ENCODE measurements at places on chromosomes 11 and 22. TPM values are rescaled to one million over a fixed set of nuclear protein-coding genes. Genes with fewer than 3 reads are reported as not detected.

The SYTL2 gene
- total RNA-seq = 13.7 TPM

The GPR83 gene
- not detected for total RNA-seq

The SCGB1C1 gene
- not detected for total RNA-seq

The TRIM29 gene
- total RNA-seq = 5.9 TPM

The SRPRA gene
- 85.7 TPM for total RNA-seq

The CALCB gene
- 0.08 TPM for total RNA-seq

The KLHL35 gene
- 0.30 TPM for total RNA-seq

The GLYATL2 gene
- total RNA-seq = not detected

The SHISAL1 gene
- total RNA-seq = 2.3 TPM

The GTSE1 gene
- 0.23 TPM for total RNA-seq

The MEI1 gene
- 1.0 TPM for total RNA-seq

The PAMR1 gene
- 7.0 TPM for total RNA-seq

DNA sequence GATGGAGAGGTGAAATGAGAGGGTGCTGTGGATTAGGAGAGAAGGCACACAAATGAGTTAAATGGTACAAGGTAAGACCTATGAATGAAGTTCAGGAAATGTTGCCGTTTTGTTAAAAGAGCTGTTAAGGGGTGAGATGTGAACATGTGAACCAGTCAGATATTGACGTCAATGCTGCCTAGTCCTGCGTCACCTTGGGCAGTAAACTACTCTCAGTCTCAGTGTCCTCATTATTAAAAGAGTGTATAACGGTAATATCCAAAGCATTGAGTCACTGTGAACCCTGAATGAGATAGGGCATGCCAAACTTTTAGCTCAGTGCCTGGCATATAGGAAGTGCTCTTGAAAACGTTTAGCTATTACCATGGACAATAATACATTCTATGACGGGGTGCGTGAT is 32.4 kb upstream of the SORL1-AS1 start:
- no peaks in the 10 kb centered on the region for H3K27me3 ChIP-seq
- no peak overlapping the region for H3K27ac ChIP-seq
- H3K4me1 ChIP-seq = peaks cover 4% of the 10 kb centered on the region

GRCh38 chr22:36252754-36253522 is at the start of gene APOL1:
Gene APOL1 (plus strand): TSS chr22:36253133. CDS start chr22:36254956, 1,823 bp downstream.
- peak within 1 kb of the TSS; percentile 52 for H3K4me3 ChIP-seq
- no peaks in the 10 kb centered on the region for H3K36me3 ChIP-seq
- H3K27ac ChIP-seq = peak within 1 kb of the TSS; percentile 58
- H3K27me3 ChIP-seq = no peaks in the 10 kb centered on the region
- DNase-seq = peak; percentile 54
- peaks cover 11% of the 10 kb centered on the region for H3K4me1 ChIP-seq

- peaks cover 27% of the 10 kb centered on the region for H3K4me1 ChIP-seq
- no peaks in the 10 kb centered on the region for H3K27me3 ChIP-seq
- peak; percentile 38 for DNase-seq
- no peak overlapping the region for H3K4me3 ChIP-seq
- H3K36me3 ChIP-seq = no peaks in the 10 kb centered on the region
Measured at GRCh38 chr22:30205281-30206115, 41.1 kb downstream of the LIF start.

GRCh38 chr22:50088096-50088495 is 1.7 kb upstream of the MOV10L1 start:
- no peak overlapping the region for H3K27ac ChIP-seq
- no peaks in the 10 kb centered on the region for H3K27me3 ChIP-seq
- no peaks in the 10 kb centered on the region for H3K36me3 ChIP-seq
- H3K4me3 ChIP-seq = no peak overlapping the region
- H3K4me1 ChIP-seq = peaks cover 3% of the 10 kb centered on the region

DNA sequence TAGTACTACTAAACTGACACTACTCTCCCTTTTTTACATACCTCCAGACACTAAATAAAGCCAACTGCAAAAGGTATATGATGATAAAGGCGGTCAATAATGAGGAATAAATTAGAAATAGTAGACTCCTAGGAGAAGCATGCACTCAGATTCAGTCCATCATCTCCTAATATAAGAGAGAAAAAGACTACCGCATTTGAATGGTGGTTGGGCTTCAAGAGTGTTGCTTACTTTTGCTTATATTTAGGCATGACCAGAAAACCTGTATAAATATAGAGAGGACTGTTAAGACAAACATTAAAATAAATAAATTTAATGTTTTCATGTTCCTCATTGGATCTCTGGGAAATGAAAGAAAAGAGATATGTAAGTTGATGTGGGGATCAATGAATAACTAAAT is 1137.0 kb downstream of the FAM181B start:
- H3K27me3 ChIP-seq = no peaks in the 10 kb centered on the region
- H3K4me1 ChIP-seq = no peaks in the 10 kb centered on the region
- H3K4me3 ChIP-seq = no peak overlapping the region
- no peak overlapping the region for H3K27ac ChIP-seq
- no peak for DNase-seq

GRCh38 chr22:28146401-28147314 is 227.6 kb upstream of the PITPNB start:
- H3K27ac ChIP-seq = no peak overlapping the region
- H3K27me3 ChIP-seq = no peaks in the 10 kb centered on the region
- H3K4me3 ChIP-seq = no peak overlapping the region
- DNase-seq = no peak

DNA sequence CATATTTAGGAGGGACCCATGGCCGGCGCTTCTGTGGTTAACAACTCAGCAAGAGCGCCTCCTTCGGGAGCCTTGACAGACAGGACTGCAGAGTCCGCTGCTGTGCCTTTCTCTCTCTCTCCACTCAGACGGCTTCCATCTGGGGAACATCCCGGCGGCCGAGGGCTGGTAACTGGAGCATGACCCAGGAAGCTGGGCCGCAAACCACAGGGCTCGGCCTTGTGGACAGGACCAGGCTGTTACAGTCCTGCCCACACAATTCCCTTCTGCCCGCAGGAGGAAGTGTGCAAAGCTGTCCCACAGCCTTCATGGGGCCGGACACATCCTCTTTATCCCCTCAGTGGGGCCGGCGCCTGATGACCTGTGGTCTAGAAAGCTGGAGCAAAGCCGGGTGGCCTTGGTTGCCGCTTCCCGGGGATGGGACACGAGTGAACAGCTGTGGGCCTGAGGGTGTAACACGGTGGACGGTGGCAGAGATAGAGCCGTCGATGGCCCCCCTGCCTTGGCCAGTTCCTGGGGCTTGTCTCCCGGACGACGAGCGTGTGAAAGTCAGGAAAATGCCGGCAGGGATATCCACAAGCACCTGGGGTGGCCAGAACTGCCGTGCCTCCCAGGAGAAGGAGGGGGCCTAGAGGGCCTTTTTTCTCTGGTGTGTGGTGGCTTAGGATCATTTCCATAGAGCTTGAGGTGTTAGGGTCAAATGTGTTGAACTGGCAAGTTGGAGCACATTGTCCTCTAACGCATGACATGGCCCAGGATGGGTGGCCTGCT is 50.1 kb downstream of the FBLN1 start:
- H3K36me3 ChIP-seq = no peaks in the 10 kb centered on the region
- DNase-seq = peak; percentile 86
- H3K4me1 ChIP-seq = peaks cover 44% of the 10 kb centered on the region
- no peak overlapping the region for H3K4me3 ChIP-seq
- no peaks in the 10 kb centered on the region for H3K27me3 ChIP-seq

GRCh38 chr11:122093731-122094275 is 22.2 kb downstream of the BLID start:
- H3K36me3 ChIP-seq = no peaks in the 10 kb centered on the region
- H3K27ac ChIP-seq = no peak overlapping the region
- H3K27me3 ChIP-seq = no peaks in the 10 kb centered on the region

- no peaks in the 10 kb centered on the region for H3K4me1 ChIP-seq
- no peak overlapping the region for H3K27ac ChIP-seq
- no peaks in the 10 kb centered on the region for H3K36me3 ChIP-seq
- no peak overlapping the region for H3K4me3 ChIP-seq
Measured at GRCh38 chr11:17561526-17561925, 14.5 kb downstream of the OTOG start.

DNA sequence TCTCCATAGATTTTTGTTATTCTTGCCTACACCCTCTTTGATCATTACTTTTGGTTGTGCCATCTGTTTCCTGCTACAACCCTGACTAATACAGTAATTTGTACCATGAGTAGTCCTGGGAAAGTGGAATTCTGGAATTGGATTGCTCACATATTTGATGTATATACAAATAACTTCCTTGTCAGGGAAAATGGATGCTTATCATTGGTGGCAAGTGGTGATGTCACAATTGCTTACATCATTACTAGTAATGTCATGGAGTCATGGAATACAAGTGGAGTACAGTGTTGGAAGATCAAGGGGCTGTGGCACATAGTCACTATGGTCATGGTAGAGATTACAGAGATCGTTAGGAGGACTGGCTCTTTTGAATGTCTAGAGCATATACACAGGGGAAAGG is 24.4 kb downstream of the AASDHPPT start:
- DNase-seq = no peak
- H3K4me1 ChIP-seq = no peaks in the 10 kb centered on the region

- H3K36me3 ChIP-seq = no peaks in the 10 kb centered on the region
- peaks cover 4% of the 10 kb centered on the region for H3K4me1 ChIP-seq
- H3K27me3 ChIP-seq = no peaks in the 10 kb centered on the region
- H3K27ac ChIP-seq = no peak overlapping the region
- H3K4me3 ChIP-seq = no peak overlapping the region
Measured at GRCh38 chr22:17086788-17087497, 2.1 kb downstream of the IL17RA start.

DNA sequence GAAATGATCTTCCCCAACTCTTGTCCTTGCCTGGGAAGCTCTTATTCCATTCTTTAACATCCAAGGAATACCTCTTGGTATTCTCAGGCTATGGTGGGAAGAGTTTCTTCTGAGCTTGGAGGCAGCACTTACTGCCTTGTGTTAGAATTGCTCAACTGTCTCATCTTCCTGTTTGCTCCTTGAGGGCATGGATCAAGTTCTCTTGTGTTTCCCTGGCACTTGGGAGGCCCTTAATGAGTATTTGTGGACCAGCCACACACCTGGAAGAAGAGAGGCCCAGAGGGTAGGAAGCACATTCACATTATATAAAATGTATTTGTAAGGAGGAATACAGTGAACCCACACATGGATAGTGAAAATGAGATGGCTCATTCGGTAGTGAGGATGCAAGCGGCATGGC is 3.4 kb upstream of the SORL1-AS1 start:
- H3K27ac ChIP-seq = no peak overlapping the region
- no peaks in the 10 kb centered on the region for H3K36me3 ChIP-seq
- no peak for DNase-seq
- H3K4me1 ChIP-seq = peaks cover 3% of the 10 kb centered on the region
- H3K4me3 ChIP-seq = no peak overlapping the region

DNA sequence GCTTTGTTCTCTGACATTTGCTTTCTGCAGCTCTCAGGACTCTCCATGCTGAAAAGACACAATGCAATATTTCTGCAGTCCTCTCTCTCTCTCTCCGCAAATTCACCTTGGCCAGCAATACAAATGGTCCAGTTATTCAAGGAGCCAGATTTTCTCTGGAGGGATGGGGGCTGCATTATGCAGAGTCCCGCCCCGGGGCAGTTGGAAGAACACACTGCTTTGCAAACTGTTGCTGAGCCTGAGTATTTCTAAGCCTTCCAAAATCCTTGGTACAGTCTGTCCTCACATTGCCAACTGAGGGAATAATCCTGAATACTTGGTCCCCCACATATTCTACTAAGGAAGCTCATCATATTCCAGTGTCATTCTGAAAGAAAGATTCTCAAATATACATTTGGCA is 94.3 kb upstream of the ZC3H12C start:
- DNase-seq = no peak
- no peaks in the 10 kb centered on the region for H3K4me1 ChIP-seq
- H3K4me3 ChIP-seq = no peak overlapping the region

- peaks cover 9% of the 10 kb centered on the region for H3K4me1 ChIP-seq
- no peak overlapping the region for H3K27ac ChIP-seq
- no peak for DNase-seq
- no peak overlapping the region for H3K4me3 ChIP-seq
- no peaks in the 10 kb centered on the region for H3K36me3 ChIP-seq
- H3K27me3 ChIP-seq = no peaks in the 10 kb centered on the region
Measured at GRCh38 chr22:47088480-47089158, 326.2 kb downstream of the TBC1D22A start.
